Caco-2 (cell line): ENCODE measurements at places on chromosomes 7 and 10. TPM values are rescaled to one million over a fixed set of nuclear protein-coding genes. Genes with fewer than 3 reads are reported as not detected.

DNA sequence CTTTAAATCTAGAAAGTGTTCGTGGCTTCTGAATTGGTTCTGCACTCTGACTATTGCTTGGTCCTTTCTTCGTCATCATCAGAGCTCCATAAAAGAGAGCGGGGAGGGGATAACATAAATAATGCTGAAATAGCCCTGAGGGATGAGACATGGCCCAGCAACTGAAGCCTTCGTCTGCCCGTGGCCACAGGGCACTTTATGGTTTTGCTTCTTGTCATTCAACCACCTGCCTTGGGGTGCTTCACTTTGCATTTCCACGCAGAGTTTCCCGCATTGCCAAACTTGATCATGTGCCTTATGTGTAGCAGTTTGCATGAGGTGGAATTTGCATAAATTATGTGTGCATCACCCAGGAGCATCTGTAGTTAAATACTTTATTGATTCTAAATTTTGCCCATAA, 15.9 kb downstream of the GSTO2 start:
- no peaks in the 10 kb centered on the region for H3K36me3 ChIP-seq
- no peak overlapping the region for H3K27ac ChIP-seq
- H3K27me3 ChIP-seq, result no peaks in the 10 kb centered on the region
- no peak overlapping the region for H3K4me3 ChIP-seq

GRCh38 chr7:138243430-138243829, 167.2 kb downstream of the AKR1D1 start:
- DNase-seq, result no peak
- H3K4me3 ChIP-seq, result no peak overlapping the region
- H3K27ac ChIP-seq, result no peak overlapping the region
- no peaks in the 10 kb centered on the region for H3K4me1 ChIP-seq

GRCh38 chr10:73517166-73517888, 21.5 kb upstream of the PPP3CB start:
- H3K27ac ChIP-seq, result peak overlapping the region; percentile 1
- no peak overlapping the region for H3K4me3 ChIP-seq
- DNase-seq, result no peak
- peaks cover 4% of the 10 kb centered on the region; the same call in 1 of the 2 replicates for H3K36me3 ChIP-seq

GRCh38 chr7:81645435-81645834, 124.4 kb downstream of the HGF start:
- no peak overlapping the region for H3K27ac ChIP-seq
- H3K27me3 ChIP-seq, result no peaks in the 10 kb centered on the region
- DNase-seq, result no peak
- H3K4me1 ChIP-seq, result no peaks in the 10 kb centered on the region
- H3K36me3 ChIP-seq, result no peaks in the 10 kb centered on the region

The GBF1 gene
- 69.1 and 69.8 TPM in 2 replicates for total RNA-seq

GRCh38 chr7:143372070-143372469, 9.1 kb upstream of the ZYX start:
- H3K27ac ChIP-seq, result peak overlapping the region; percentile 96
- H3K27me3 ChIP-seq, result no peaks in the 10 kb centered on the region
- H3K36me3 ChIP-seq, result no peaks in the 10 kb centered on the region
- DNase-seq, result peak; percentile 31

- no peak for DNase-seq
- H3K4me1 ChIP-seq, result no peaks in the 10 kb centered on the region
- H3K27me3 ChIP-seq, result no peaks in the 10 kb centered on the region
- H3K4me3 ChIP-seq, result no peak overlapping the region
- no peak overlapping the region for H3K27ac ChIP-seq
- H3K36me3 ChIP-seq, result no peaks in the 10 kb centered on the region
Observed at GRCh38 chr10:89795840-89796239, 94.5 kb downstream of the KIF20B start.

GRCh38 chr7:84700563-84701370, 486.1 kb downstream of the SEMA3D start:
- no peaks in the 10 kb centered on the region for H3K27me3 ChIP-seq
- H3K4me1 ChIP-seq, result peaks cover 10% of the 10 kb centered on the region; the same call in 1 of the 2 replicates
- no peak overlapping the region for H3K27ac ChIP-seq
- no peak overlapping the region for H3K4me3 ChIP-seq

- H3K4me3 ChIP-seq, result no peak overlapping the region
- no peak overlapping the region for H3K27ac ChIP-seq
- H3K36me3 ChIP-seq, result no peaks in the 10 kb centered on the region
- H3K4me1 ChIP-seq, result no peaks in the 10 kb centered on the region; the same call in 1 of the 2 replicates
- DNase-seq, result no peak
Observed at GRCh38 chr10:114665406-114665805, 7.3 kb upstream of the ABLIM1 start.

- H3K27ac ChIP-seq, result no peak overlapping the region
- DNase-seq, result peak; percentile 26
Observed at GRCh38 chr7:64872351-64873154, 30.5 kb upstream of the ZNF273 start.

- H3K4me1 ChIP-seq, result no peaks in the 10 kb centered on the region; the same call in none of the 2 replicates
- H3K4me3 ChIP-seq, result no peak overlapping the region
- no peaks in the 10 kb centered on the region for H3K27me3 ChIP-seq
- no peak for DNase-seq
- H3K27ac ChIP-seq, result no peak overlapping the region
Observed at GRCh38 chr7:22647451-22648257, 79.3 kb upstream of the IL6 start.

DNA sequence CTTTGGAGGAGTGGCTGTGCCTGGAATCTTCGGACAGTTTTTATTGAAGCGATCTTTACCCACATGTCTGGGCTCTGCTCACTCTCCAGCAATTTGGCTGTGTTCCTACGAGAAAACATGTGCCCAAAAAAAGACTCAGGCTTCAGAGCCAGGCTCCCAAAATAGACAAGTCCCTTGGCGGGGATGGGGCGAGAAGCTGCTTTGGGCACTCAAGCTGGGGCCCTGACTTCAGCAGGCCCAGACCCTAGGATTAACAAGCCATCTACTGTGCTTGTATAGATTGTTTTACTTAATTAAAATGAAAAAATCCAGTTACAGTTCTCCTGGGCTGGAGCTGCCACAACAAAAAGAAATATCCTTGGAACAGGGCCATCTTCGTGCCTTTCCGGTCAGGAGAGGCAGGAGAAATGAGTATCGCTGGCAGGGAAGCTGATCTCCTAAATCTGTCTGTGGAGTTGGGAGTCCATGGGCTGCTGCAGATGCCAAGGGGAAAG, 51.4 kb upstream of the PDCD4 start:
- H3K4me1 ChIP-seq, result 0 out of 2 replicates have a peak, but pooled peaks cover 3% of the 10 kb centered on the region
- no peak for DNase-seq
- H3K27me3 ChIP-seq, result no peaks in the 10 kb centered on the region
- H3K36me3 ChIP-seq, result no peaks in the 10 kb centered on the region
- no peak overlapping the region for H3K4me3 ChIP-seq
- H3K27ac ChIP-seq, result no peak overlapping the region

DNA sequence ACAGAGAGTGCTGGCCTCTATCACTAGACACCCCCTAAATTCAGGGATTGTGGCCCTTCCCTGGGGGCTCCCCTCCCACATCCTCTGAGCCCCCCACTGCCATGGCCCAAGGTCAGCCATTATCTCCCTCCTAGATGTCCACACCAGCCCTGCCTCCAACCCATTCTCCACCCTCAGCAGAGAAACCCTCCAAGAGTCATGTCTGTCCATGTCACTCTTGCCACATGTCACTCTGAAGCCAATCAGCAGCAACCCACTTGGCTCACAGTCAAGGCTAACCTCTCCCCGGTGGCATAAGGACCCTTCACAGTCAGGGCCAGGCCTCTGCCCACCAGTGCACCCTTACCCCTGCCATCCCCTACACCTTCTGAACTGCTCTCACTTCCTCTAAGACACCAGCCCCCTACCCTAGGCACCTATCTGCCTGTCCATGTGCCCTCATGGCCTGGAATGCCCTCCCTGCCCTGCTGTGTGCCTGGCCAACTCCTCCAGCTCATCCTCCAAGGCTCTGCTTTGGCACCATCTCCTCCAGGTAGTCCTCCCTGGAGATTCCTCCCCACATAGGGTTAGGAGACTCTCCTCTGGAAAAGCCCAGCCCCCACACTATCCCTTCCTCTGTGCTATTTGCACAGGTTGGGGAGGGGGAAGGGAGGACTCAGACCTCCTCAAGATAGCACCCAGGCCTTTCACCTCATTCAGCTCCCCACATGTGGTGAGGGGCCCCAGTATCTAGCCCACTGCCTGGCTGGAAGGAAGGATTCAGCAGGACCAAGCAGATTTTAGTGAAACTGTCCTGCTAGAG, 83.7 kb downstream of the GRID1 start:
- H3K27ac ChIP-seq, result no peak overlapping the region
- no peak for DNase-seq
- no peaks in the 10 kb centered on the region for H3K4me1 ChIP-seq
- no peak overlapping the region for H3K4me3 ChIP-seq
- H3K36me3 ChIP-seq, result no peaks in the 10 kb centered on the region
